Adipocyte (in vitro differentiated cells): ENCODE measurements at places on chromosomes 4 and X.

- DNase-seq: peak; percentile 63
Measured at GRCh38 chr4:1012034-1012739, 761 bp downstream of the FGFRL1 start.

DNA sequence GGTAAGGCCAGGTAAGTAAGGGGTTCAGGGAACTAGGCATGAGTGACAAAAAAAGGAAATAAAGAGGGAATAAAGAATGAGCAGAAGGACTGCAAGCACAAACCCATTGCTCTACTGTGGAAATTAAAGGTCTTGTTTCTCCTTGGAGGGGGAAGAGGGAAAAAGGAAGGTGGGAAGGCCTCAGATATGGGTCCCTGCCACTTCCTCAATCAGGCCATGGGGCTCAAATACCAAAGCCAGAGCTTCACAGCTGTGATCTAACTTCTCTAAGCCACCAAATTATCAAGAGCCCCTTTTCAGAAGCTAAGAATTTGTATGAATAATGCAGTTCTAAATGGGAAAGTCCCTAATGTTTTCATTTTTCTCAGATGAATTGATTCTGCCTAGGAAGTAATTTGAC lies 4.7 kb downstream of the USP51 start:
- no peak for DNase-seq

DNA sequence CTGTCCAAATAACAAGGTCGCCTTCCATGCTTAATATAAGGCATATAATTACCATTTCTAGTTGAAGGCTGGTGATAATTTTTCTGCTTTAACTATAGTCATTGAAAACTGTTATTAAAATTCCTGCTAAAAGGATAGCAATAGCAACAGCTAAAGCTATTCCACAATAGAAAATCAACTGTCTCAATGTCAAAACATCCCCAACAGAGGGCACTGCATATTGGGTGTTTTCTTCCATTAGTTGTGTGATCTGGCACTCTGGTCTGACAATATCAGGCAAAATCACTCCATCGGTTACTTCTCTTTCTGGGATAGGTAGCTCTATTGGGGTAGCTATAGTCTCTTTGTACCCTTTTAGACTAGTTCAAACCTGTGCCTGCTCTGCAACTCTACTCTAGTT lies 53.5 kb downstream of the TMPRSS11F start:
- no peak for DNase-seq

GRCh38 chrX:17397074-17397473 lies 22.1 kb downstream of the NHS start:
- peak; percentile 31 for DNase-seq

DNA sequence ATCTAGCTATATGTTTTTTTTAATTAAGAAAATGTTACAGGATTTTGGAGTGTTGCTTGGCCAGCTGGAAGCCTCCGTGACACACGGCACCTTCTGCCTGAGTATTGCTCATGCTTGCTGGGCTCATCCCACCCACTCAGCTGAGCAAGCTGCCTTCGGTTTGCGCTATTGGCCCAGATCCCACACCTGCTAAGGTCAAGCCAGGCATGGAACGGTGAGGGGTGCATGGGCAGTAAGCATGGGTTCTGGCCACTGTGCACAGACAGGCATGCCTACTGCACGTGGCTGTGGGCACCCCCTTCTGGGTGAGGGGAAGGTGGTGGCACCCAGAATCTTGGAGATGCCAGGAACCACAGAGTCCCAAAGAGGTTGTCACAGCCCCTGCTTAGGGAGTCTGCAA lies 1178.4 kb upstream of the PCDH7 start:
- no peak for DNase-seq

GRCh38 chr4:8582941-8583654 lies 2.9 kb downstream of the GPR78 start:
- no peak for DNase-seq

GRCh38 chr4:5993876-5994811 lies 24.1 kb downstream of the C4orf50 start:
- no peak for DNase-seq

DNA sequence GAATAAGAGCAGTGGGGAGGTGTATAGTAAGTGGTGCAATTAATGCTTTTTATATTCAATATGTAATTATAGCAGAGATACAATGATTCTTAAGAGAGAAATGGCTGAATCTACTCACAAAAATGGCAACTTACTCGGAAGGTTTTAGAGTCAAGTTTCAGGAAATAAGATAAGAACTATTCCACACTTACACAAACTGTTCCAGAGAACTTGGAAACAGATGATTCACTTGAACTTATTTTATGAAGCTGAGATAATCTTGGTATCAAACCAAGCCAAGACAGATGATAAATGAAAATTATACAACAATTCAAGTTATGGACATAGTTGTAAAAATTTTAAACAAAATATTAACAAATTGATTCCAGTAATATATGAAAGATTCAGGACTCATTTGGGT lies 311.3 kb upstream of the HS3ST1 start:
- DNase-seq: peak; percentile 30

- no peak for DNase-seq
Measured at GRCh38 chr4:114057746-114058145, 78.3 kb upstream of the ARSJ start.

DNA sequence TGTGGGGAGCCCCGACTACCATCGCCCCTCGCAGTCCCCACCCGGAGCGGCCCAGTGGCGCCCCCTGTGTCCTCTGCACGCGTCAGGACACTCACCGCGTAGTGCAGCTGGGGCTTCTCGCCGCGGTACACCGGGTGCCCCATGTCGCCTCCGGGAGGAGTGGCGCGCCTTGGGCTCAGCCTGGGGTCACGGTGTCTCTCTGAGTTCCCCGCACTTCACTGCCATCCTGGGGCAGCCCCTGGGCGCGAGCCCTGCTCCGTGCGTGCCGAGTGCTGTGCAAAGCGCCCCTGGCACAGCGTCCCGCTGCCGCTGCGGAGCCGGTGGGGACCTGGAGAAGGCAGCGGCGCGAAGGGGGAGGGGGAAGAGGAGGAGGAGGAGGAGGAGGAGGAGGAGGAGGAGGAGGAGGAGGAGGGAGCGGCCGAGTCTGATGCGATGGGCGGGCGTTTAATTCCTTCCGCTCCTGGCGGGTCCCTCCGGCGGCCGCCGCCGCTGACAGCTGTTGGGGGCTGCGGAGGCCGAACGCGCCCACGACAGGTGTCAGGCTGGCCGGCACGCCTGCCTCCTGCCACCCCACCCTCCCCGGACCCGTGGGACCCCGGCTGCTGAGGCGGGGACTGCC lies 134.3 kb downstream of the AMELX start:
- DNase-seq: peak; percentile 59

GRCh38 chr4:47662975-47663374 lies 174.9 kb downstream of the CORIN start:
- DNase-seq: peak; percentile 33

- DNase-seq: no peak
Measured at GRCh38 chr4:47215759-47216158, 184.4 kb downstream of the GABRB1 start.

DNA sequence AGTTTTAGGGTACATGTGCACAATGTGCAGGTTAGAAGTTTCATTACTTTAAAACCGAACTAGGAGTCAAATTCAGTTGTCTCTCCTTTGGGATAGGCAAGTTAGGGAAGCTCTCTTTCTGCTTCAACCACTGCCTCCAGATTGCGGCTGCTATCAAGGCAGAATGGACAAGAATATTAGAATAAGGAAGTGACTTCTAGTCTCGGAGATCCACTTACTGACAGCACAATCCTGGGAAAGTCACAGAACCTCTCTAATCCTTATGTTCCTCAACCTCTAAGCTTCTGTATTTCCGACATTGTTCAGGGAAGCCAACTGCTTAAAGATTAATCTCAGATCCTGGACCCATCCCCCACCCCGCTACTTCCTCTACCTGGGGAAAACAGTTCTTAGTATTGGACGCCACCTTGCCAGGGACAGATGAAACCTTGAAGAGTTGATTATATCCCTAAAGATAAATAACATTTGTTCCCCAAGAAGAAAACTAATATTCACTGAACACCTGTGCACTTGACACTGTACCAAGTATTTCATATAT lies 2.1 kb downstream of the NUP62CL start:
- no peak for DNase-seq

DNA sequence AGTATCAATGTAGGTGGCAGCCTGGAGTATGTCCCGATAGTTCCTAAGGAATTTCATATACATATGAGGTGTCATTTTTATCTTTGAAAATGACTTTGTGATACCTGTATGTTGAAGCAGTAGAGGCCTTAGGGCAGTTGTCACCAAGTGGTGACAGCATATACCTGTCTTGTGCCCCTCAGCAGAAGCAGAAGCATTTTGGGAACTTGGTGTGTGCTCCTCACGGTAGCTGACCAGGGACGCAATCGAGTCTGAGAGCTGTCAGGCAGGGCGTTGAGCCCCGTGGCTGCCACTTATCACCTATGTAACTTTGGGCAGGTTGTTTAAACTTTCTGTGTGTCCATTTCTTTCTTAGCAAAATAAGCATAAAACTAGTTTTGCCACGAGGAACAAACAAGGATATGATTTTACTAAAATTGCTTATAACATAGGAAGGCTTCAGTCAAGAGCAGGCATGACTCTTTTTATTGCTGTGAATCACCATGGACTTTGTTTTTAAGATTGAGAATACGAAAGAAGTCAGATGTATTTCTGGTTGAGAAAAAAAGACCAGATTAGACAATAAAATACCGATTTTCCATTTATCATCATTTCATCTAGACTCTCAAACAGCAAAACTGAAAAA lies 161.5 kb downstream of the CPE start:
- no peak for DNase-seq

GRCh38 chr4:163556177-163556576 lies 61.7 kb downstream of the TMA16 start:
- DNase-seq: no peak

GRCh38 chrX:117839544-117839943 lies 277.1 kb downstream of the KLHL13 start:
- no peak for DNase-seq

DNA sequence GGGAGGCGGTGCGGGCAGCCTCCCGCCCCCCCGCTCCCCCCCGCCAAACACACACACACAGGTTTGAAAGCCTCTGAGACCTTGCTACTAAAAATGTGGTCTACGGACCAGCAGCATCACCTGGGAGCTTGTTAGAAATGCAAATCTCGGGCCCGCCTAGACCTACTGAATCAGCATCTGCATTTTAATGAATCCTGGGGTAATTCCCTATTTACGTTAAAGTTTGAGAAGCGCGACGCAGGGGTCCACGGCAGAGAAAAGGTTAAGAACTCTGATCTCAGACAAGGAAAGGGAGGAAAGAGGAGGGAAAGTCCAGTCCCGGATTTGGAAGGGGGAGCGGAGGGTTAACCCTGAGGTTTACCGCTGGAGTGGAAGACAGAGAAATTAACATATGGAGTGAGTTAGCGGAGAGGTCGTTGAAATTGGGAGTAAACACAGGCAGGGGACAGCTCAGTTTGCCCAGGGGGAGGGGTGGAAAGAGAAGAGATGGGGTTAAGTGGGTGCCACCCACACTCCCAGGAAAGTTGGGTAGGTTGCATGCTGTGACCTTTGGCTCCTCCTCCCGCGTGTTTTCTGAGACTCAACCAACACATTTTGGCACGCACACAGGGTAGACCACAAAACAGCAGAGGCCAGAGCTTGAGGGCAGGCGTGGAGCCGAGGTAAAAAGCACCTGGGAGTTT lies 483.6 kb downstream of the BCOR start:
- no peak for DNase-seq

GRCh38 chr4:4323705-4324534 lies 33.9 kb downstream of the ZBTB49 start:
- no peak for DNase-seq

- DNase-seq: no peak
Measured at GRCh38 chr4:159723341-159724048, 620.6 kb downstream of the RAPGEF2 start.

- DNase-seq: no peak
Measured at GRCh38 chrX:5842601-5843000, 386.1 kb downstream of the NLGN4X start.

- DNase-seq: no peak
Measured at GRCh38 chr4:71405791-71406190, 67.0 kb downstream of the SLC4A4 start.

GRCh38 chr4:181710143-181710542 lies 533.1 kb upstream of the TENM3 start:
- no peak for DNase-seq

GRCh38 chr4:146040623-146041022 lies 102.0 kb upstream of the ZNF827 start:
- DNase-seq: no peak

- DNase-seq: no peak
Measured at GRCh38 chrX:118152721-118153120, 36.1 kb upstream of the KLHL13 start.

DNA sequence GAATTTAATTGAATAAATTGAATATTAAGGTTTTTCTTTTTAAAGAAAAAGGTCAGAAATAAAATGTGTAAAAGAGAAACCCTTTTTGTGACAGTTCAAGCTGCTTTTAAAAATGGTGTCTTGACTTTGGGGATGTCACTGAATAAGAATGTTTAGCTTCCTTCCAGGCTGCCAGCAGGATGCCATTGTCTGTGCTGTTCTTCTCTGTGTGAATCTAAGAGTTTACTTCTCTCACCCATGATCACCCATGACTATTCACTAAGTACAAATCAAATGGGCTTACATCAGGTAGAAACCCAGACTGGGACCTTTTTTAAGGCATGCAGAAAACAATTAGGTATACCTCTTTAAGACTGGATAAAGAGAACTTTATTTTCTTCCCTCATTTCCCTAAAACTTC lies 115.3 kb downstream of the DACH2 start:
- no peak for DNase-seq

DNA sequence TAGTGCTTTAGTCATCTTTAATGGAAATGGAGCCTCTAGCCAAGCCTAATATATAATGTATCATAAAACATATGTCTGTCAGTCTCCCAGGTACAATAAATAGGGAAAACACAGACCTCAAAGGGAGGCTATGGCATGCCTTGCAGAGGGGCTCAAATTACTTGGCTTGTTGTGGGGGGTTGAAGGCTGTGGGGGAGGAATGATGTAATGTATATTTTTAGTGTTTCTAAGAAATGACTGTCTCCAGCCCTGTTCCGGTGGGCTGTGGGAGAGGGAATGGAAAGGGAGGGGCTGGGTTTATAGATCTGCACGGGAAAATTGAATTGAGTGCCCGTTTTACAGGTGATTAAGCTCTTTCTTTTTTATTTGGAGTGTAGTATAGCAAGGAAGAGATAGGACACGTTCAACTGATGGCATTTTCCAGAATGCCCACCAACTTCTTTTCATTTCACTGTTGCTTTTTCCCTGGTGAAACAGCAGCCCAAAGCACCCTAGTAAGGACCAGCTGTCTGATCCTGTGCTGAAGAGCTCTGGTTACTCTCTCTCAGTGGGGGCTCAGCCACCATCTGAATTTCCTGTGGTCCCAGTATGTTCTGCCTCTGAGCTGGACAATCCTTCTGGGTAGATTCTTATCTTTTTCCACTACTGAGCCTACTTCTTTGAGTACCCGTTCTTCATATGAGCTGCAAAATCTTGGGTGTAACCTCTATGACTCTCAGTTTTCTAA lies 220.7 kb upstream of the CASK start:
- DNase-seq: no peak

GRCh38 chr4:110622841-110623717 lies at the start of gene PITX2:
PITX2 (minus strand) TSS chr4:110623077; CDS start chr4:110622460, 617 bp downstream.
- peak; percentile 64 for DNase-seq

DNA sequence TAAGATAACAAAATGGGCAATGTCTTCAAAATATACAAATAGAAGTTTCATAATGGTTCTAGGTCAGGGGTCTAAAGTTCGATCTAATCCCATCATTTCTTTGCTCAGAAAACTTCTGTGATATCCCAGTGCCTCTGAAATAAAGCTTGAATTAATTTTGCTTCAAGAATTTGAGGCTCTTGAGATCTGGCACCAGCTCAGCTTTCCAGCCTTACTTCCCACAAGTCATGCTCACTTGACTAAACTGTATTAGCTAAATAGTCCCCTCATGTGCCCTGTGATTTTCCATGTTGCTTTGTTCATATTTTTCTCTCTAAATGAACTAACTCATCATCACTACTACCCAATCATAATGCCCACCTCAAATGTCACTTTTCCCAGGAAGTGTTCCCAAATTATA lies 50.8 kb upstream of the MBNL3 start:
- no peak for DNase-seq
